ENCODE measurements at places on chromosomes 3 and 15. TPM values are rescaled to one million over a fixed set of nuclear protein-coding genes. Genes with fewer than 3 reads are reported as not detected.

Gene STARD9
- 46.9 TPM for total RNA-seq

DNA sequence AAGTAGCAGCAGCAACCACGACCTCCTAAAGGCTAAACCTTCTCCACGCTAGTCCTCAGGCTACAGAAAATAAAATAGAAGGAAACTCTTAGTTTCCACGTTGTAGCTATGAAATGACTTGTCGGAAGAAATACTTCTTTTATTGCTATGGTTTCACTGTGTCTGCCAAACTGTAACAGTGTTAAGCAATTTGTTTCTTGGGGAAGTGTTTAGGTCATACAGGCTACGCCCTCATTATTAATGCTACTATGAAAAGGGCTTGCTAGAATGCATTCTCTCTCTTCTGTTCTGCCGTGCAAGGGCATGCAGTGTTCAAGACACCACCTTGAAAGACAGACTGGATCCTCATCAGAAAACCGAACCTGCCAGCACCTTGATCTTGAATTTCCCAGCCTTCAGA is 462.7 kb downstream of the PLOD2 start:
- no peak for DNase-seq

DNA sequence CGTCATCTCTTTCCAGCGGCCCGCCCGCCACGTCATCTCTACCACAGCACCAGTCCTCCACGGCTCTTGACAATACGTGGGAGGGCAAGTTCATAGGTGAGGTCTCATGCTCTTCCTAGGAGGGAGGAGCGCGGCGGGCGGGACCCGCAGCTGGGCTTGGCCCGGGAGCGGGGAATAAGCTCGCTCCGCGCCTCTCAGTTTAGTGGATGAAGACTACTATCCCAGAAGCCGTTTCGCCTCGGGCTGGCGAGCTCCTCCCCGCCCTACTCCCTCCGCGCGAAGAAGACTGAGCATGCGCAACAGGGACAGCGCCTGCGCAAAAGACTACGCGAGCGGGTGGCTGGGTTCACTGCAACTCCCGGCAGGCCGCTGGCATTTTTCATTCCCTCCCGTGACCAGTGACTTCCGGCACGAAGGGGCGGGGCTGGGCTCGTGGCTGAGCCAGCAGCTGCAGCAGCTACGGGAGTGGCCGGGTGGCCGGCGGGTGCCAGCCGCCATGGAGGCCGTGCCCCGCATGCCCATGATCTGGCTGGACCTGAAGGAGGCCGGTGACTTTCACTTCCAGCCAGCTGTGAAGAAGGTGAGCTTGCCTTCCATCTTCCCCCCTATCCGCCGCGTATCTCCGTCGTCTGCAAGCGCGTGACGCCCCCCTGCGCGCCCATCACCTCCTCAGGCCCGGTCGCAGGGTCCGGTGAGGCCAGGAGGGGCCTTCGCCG is at the start of gene PTPN23:
PTPN23 (plus strand) TSS at position 421 of the 716 bp plus-strand sequence; CDS start at position 497, 76 bp downstream.
- DNase-seq: peak; percentile 99

DNA sequence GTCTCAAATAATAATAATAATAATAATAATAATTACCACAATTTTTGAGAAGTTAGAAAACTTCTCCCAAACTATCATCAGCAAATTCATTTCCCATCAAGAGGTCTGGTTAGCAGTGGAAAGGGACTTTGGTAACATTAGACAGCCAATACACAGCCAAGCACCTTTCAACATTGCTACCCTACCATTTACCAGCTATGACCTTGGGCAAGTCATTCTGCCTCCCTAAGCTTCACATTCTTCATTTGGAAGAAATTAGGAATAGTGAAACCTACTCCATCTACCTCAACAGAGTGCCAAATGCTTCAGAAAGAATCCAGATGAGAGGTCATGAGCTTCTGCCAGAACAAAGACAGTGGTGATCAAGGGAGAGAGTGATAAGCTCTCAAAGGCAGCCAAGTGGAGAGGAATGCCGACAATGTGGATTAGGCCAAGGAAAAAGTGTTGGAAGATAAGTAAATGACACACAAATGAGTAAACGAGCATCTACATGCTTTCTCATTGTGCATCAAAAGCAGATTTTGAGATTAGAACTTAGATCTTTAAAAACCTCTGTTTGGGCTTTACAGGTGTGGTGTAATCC is 42.9 kb upstream of the LPP start:
- DNase-seq: no peak

- DNase-seq: no peak
These were observed 59.4 kb downstream of the HACD2 start for GRCh38 chr3:123525433-123525832.

Gene PAQR9
- not detected for total RNA-seq

GRCh38 chr3:34323517-34323916 is 525.1 kb downstream of the PDCD6IP start:
- DNase-seq: no peak

Gene ZXDC
- 37.0 TPM for total RNA-seq

DNA sequence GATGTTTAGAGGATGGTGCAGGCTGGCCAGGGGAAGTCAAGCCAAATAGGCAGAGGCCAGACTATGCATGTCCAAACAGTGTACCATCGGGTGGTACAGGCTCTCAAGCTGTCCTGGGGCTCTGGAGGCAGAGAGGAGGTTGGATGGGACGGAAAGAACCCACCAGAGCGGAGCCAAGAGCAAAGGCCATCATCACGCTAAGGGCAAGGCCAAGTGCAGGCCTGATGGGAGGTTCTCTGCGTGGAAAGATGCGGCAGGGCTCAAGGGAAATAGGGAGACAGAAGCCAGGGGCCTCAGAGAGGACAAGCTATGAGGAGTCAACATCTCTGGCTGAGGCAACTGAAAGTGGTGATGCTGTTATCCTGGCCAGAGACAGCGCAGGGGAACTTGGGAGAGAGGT is 102.7 kb downstream of the ASB7 start:
- DNase-seq: no peak

GRCh38 chr3:24161841-24162240 is 216.8 kb downstream of the NR1D2 start:
- DNase-seq: no peak

- DNase-seq: no peak
These were observed 194.6 kb downstream of the SOX2 start for GRCh38 chr3:181906338-181906737.

Gene TICRR
- 0.29 TPM for total RNA-seq

DNA sequence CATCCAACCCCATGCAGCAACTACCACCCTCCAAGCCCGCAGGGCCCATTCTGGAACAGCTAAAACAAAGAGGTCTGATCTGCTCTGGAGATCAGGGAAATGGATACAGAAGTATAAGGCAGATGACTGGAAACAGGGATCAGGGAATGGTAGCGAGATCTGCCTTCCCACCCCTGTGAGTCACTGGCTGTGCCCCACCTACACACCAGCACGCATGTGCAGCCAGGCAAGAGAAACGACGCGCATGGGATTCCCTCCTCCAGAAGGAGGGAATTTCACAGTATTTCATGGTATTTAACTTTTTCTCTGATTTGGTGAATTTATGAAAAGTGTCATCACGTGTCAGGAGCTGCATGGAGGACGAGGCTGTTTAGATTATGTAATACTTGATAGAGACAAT is 116.7 kb downstream of the ARRDC4 start:
- DNase-seq: no peak

DNA sequence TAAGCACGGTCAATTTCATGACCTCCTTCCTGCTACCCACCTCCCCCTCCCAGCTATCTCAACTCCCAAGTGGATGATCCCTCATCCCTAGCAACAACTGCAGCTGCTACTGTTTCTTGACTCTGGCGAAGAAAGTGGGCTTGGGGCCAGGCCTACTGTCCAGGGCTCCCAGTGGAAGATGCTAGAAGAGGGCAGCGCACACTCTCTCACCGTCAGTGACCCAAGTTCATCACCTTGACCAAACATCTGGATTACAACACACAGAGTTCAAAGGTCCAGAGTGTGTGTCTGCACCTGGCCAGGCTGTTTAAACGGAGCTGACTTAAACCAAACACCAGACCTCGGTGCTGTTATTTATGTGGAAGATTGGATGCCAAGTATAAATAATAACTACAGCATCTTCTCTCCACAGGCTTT is 385.6 kb downstream of the SHQ1 start:
- no peak for DNase-seq

- DNase-seq: peak; percentile 90
These were observed 103.6 kb downstream of the ARNT2 start for GRCh38 chr15:80507638-80508316.

Measured in esophagus muscularis mucosa (tissue), 4 donors.